ENCODE measurements at places on chromosomes 16 and 17.
A peak's percentile ranks its signal among the peaks of the same experiment; 100 is the strongest.

DNA sequence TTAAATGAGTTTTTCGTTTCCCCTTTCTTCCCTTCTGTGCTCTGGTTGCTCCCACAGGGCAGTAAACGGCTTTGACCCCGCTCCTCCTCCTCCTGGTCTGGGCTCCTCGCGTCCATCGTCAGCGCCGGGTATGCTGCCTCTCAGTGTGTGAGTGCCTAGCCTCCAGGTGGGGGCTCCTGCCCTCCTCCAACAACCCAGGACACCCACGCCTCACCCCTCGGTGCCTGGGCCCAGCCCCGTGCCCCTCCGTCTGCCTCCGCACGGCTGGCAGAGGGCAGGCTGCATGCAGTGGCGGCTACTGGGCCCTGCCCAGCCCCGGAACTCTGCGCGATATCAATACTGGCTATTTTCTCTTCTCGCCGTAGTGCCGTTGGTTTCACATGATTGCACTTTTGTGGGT is 31.2 kb downstream of the NDEL1 start:
- DNase-seq = no peak

- no peak for DNase-seq
Observed at GRCh38 chr17:45266372-45266926, 4.6 kb upstream of the SPATA32 start.

GRCh38 chr16:30569746-30570635 is 1.5 kb downstream of the ZNF688 start:
- no peak for DNase-seq

DNA sequence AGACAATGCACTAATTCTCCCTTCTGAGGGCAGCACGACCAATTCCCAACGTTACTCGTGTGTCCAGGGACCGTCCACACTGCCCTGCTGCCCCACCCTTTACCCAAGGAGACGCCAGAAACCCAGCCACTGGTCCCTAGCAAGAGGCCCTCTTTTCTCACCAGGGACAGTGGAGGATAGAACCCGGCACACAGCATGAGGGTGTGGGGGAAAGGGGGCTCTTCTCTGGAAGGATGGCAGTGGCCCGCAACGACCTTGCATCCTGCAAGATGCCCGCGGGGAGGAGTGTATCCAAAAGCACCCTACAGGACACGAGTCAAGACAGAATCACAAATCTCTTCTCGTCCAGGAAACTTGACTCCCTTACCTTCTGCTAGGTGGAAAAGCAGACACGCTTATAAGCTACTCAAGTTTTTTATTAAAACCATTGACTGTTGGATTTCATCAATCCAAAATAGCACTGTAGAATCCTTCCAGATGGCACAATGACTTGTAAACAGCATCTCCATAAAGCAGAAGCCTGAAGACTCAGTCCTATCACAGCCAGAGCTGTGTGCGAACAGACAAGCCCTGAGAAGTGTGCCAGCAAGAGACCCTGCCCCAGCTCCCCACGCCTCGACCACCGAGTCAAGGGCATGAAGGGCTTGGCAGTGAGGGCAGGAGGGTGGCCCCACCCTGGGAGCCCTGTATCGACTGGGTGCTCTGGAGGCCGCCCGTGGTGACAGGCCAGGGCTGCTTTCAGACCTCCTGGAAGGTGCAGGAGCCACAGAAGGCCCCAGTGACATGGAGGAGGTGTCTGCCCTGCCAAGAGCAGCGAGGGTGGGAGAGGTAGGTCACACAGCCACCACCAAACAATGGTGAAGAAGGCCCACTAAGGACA is 103.8 kb downstream of the ANKRD11 start:
- DNase-seq = no peak

- no peak for DNase-seq
Observed at GRCh38 chr16:21614896-21615295, 15.5 kb downstream of the METTL9 start.

DNA sequence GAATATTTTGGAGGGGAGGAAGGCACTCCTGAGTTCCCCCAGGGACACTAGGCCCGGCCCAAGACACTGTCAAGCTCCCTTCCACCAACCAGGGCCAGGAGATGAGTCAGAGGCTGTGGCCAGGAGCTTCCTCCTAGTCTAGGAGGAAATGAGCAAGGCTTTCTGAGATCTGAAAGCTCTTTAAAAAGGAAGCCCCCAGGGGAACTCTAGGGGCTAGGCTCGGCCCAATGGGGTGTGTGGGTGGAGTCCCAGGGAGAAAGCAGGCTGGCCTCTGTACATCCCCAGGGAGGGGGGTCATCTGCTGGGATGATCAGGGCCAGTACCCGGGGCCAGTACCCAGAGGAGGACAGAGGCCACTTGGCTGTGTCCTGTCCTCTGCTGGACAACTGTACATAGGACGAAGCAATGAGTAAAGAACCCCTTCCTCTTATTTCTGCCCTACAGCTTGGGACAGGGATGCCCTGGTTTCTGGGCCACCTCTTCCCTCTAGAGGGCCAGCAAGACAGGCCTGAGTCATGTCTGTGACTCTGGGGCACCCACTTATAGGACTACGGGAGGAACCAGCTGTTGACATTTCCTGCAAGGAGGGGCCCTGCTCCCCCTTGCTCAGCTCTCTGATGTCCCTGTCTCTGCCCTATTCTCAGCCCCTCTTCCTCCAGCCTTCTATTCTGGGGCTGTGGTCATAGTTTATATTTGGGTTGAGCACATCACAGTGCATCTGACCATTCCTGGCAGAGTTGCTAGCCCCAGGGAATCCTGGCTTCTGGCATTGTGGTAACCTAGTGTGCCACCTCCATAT is 2.7 kb downstream of the FHOD1 start:
- DNase-seq = peak; percentile 67

GRCh38 chr17:56505154-56505756 is 88.2 kb upstream of the NOG start:
- no peak for DNase-seq

GRCh38 chr16:85754413-85754812 is 3.5 kb upstream of the C16orf74 start:
- no peak for DNase-seq

- DNase-seq = no peak
Observed at GRCh38 chr17:65774787-65775186, 213.3 kb upstream of the AXIN2 start.

DNA sequence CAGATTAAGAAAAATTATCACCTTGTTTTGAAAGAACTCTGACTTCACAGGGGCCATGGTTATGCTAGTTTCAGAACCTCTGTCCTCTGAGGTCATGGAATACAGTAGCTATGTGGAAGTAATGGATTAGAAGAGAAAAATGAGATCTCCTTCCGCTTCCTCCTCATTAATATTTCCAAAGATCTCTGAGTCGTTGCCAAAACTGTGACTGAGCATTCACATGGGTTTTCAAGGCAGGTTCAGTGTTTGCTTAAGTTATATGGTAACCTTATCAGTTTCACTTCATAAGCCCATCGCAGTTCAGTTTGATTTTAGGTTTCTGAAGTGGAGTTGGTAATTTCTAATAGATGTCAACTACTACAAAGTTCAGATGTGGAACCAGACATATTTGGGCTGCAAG is 321.2 kb upstream of the SOX9 start:
- no peak for DNase-seq

GRCh38 chr17:59561042-59561441 is 4.4 kb upstream of the DHX40 start:
- DNase-seq = no peak

DNA sequence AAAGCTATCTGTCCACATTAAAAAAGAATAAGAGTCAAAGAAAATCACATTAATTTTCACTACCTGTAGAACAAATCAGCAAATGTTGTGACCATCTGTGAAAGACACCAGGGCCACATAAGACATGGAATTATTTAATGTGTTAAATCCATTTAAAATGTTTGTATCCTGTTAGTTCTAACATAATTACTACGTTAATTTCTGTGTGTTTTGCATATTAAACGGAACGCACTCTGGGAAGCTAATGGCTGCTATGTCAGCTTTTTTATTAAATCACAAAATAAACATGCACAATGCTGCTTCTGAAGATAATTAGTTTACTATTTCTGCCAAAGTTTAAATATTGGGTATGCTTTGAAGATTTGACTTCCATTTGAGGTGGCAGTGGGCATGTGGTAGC is 1061.2 kb downstream of the CDH11 start:
- DNase-seq = no peak

GRCh38 chr16:49592546-49593423 is 219.2 kb downstream of the C16orf78 start:
- DNase-seq = no peak

GRCh38 chr17:5500589-5501391 is 14.4 kb downstream of the MIS12 start:
- peak; percentile 80 for DNase-seq

DNA sequence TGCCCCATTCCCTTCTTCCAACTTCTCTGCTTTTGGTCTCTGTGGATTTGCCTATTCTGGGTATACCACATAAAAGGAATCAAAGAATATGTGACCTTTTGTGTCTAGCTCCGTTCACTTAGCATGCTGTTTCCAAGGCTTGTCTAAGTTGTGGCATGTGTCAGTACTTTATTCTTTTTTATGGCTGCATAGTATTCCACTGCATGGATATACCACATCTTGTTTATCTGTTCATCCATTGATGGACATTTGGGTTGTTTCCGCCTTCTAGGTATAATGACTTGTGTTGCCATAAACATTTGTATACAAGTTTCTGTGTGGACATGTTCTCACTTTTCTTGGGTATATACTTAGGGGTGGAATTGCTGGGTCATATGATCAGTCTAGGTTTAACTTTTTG is 432.6 kb downstream of the MAF start:
- DNase-seq = no peak

DNA sequence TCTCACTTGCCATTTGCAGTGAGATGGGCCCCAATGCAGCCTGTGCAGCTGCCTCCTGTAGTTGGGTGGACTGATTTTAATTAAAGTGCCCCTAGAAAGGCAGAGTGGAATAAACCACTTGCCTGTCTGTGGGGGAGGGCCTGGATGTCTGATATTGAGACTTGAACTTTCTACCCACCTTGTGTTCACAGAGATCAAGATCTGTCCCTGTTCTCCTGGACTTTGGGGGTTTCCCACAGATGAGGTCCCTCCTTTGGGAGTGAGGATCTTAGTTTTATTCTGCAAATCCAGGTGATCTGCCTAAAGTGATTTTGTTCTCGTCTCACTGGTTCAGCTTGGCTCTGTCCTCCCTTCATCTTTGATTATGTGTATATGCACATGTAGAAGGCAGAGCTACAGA is 7.7 kb upstream of the DHRS13 start:
- DNase-seq = no peak

GRCh38 chr17:21510686-21511362 is 134.7 kb downstream of the KCNJ12 start:
- DNase-seq = no peak

GRCh38 chr16:7324321-7324720 is 8.3 kb upstream of the RBFOX1 start:
- no peak for DNase-seq

DNA sequence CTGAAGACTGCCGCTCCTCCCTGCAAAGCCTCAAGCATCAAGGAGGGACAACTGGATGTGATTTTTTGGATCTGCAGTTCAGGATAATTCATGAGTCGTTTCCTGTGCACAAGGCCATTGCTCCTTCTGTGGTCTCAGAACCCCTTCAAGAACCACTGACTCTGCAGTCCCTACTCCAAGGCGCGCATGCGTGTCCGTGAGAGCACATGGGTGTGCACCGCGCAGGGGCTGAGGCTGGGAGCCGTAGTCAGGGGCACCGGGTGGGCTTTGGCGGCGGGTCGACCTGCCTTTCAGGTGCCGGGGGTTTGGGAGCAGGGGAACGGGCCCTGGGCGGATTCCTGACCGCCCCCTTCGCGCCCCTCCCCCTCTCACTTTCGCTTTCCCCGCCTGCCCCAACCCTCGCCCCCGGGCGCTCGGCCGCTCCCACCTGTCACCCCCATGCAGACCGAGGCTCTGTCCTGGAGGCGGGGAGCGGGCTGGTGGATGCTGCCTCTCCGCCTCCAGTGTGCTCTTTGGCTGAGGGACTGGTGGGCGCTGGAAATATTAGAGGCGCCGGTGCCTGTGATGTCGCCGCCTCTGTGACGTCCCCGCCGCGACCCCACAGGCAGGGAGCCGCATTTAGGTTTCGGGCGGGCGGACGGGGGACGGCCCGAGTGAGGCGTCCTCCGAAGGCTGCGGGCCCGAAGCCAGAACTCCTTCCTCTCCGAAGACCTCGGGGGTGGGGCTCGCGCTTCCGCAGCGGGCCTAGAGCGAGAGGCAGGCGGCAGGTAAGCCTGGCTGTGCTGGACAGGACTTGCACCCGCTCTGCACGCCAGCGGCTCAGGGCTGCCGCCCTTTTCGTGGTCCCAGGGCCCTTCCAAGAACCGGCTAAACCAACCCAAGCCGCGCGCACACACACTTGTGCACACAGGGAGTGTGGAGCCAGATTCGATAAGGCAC is at the start of gene SPATA32:
Gene SPATA32 (minus strand): TSS at position 518 of the 939 bp plus-strand sequence. CDS start 78 bp downstream, at position 440.
- DNase-seq = no peak

DNA sequence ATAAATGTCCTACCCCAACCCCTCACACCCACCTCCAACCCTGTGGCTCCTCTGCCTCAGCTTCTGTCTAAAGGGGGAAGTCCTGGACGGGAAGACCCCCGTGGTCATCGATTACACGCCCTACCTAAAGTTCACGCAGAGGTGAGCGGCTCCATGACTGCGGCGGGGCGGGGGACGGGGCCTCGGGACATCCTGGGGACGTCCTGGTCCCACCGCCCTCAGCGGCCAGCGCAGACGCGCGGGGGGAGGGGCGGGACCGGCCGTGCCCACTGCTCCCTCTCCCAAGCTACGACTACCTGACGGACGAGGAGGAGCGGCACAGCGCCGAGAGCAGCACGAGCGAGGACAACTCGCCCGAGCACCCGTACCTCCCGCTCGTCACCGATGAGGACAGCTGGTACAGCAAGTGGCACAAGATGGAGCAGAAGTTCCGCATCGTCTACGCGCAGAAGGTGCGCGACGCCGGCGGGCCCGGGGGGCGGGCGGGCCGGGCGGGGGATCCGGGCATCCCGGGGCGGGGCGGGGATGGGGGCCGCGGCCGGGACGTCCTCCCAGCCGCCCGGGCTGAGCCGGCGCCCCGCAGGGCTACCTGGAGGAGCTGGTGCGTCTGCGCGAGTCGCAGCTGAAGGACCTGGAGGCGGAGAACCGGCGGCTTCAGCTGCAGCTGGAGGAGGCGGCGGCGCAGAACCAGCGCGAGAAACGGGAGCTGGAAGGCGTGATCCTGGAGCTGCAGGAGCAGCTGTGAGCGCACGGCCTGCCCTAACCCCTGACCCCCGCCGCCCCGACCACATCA is 6.7 kb downstream of the RUNDC3A start:
- DNase-seq = no peak

GRCh38 chr17:146983-147761 is 9.8 kb downstream of the SCGB1C2 start:
- DNase-seq = no peak

GRCh38 chr17:70076189-70076588 is 1.2 kb downstream of the KCNJ16 start:
- peak; percentile 28 for DNase-seq

GRCh38 chr17:77867308-77867781 is 91.2 kb upstream of the TNRC6C start:
- DNase-seq = no peak

Data from skeletal muscle cell (primary cell).